ENCODE measurements at places on chromosomes 7 and 10.
A peak's percentile ranks its signal among the peaks of the same experiment; 100 is the strongest.

DNA sequence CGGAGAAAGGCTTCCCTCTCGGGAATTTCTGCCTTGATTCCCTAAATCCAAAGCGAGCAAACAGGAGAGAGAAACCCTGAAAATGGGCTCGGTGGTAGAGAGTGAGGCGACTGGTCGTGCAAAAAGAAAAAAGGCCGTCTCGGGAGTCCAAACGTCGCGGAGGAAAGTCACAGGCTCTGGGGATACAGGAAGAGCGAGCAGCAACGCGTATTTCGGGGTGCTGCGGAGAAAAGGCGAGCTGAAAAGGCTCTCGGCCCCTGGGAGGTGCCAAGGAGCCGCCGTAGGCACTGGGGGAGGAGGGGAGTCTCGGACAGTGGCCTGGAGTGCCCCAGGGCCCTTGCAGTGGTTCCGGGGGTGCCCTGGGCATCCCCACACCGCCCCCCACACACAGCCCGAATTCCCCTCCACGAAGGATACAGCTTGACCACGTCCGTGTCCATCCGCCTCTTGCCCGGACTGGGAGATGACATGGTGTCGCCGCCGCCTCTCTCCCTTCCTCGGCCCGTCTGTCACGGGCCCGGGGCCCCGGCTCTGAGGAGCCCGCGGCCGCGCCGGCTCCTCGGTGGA is 591 bp downstream of the UBE2H start:
- DNase-seq: peak; percentile 69

GRCh38 chr10:27747096-27747451 is 1.5 kb upstream of the MKX start:
- DNase-seq: no peak

DNA sequence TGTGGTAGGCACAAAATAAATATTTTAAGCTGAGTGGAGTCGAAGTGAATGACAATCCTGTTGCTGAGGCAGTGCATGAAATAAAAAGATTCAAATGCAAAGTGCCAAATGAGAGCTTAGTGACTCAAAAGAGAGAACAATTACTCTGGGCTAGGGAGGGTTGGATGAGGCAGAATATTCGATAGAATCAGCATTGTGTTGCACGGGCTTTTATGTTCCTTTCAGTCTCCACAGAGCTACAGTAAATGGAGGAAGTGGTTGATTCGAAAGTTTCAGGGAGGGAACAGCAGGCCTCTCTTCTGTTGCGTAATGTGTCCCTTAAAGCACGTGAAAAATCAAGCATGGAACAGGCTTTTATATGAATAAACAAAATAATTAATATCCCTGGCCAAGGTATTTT is 599.3 kb upstream of the CELF2 start:
- no peak for DNase-seq

- peak; percentile 14 for DNase-seq
Measured at GRCh38 chr7:2029936-2030335, 202.8 kb downstream of the MAD1L1 start.

All from activated naive CD8-positive, alpha-beta T cell treated with anti-CD3 and anti-CD28 coated beads, Interleukin-2, amount 10 ng/mL, durations not matched to agents 7 days and 5 days (primary cell).